HCT116 (cell line): ENCODE measurements at places on chromosomes 13 and 19. TPM values are rescaled to one million over a fixed set of nuclear protein-coding genes. Genes with fewer than 3 reads are reported as not detected.

Gene LRRC4B
- 0.89 TPM for total RNA-seq

Gene CLEC17A
- total RNA-seq: not detected

Gene PRR19
- 0.93 TPM for total RNA-seq

Gene DHDH
- 8.6 TPM for total RNA-seq

Gene SLC46A3
- 0.93 TPM for total RNA-seq

Gene OR7G1
- total RNA-seq: not detected

Gene ELSPBP1
- not detected for total RNA-seq

Gene ZNF470
- not detected for total RNA-seq

Gene POSTN
- not detected for total RNA-seq

Gene GGACT
- 5.0 TPM for total RNA-seq

Gene FAM83E
- total RNA-seq: 6.8 TPM

Gene TTC9B
- 1.7 TPM for total RNA-seq

Gene SPACA4
- total RNA-seq: not detected

Gene ZNF560
- total RNA-seq: not detected
